ENCODE measurements at places on chromosomes 7 and 10.

- no peak for DNase-seq
These were observed 368.9 kb downstream of the PLXDC2 start for GRCh38 chr10:20185116-20185515.

DNA sequence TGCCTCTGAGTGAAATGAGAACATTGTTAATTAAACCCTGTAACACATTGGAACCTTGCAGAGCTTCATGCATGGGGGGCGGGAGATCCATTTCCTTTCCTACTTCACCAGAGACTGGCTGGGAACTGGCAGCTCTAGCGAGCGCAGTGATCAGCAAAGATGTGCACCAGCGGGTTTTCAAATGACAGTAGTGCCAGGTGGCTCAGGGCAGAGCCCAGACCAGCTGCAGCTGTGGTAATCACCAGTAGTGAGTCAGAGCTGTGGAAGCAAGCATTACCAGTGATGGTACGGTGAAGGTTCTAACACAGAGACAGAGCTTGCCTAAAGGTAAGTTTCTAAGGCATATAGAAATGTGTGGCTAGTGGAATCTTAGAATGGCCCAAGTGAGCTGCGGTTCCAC, 1009.7 kb upstream of the CELF2 start:
- DNase-seq: no peak

GRCh38 chr7:130084037-130084875, 13.9 kb downstream of the KLHDC10 start:
- no peak for DNase-seq

DNA sequence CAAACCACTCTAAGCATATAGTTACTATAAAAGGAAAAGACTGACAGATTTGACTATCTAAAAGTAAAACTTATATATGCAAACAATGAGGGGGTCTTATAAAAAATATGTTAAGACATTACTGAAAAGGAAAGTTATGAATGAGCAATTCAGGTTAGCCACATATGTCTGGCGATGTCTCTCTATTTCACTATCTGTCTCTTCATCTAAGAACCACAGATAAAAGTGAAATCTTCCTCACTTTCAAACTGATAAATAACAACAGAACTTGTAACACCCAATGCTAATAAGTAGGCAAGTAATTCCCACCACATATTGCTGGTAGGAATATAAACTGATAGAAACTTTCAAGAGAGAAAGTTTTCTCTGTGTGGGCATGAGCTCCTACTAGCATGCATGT, 138.2 kb downstream of the CHCHD3 start:
- no peak for DNase-seq

DNA sequence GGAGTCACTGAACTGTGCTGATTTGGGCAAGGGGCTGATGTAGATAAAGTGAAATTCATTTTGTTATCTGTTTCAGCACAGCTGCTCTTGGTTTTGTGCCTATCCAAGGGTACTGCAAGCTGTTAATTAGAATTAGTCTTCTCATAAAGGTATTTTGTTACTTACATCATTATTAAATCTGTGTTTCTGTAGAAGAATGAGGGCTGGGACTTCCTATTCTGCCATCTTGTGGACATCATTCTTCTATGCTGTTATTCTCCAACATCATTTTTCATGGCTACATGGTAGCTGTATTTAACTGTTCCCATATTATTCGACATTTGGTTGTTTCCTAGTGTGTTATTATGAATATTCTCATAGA, 76.2 kb upstream of the CCDC71L start:
- no peak for DNase-seq

DNA sequence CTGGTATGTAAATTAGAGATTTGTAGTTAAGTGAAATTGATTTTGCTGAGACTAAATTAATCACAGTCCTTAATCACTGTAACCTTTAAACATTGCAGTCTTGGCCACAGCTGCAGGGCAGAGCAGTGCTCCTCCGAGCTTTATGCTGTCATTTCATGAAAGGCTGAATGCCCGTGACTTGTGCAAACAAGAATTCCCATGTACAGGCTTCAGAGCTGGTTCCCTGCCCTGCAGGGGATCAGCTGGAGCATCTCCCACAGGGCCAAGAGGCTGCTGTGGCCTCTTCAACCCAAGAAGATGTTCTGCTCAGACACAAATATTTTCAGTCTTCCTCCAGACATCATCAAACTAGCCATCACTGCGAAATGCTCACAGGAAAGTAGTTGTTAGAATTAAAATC, 419.1 kb downstream of the AUTS2 start:
- no peak for DNase-seq

GRCh38 chr7:121777672-121778071, 95.3 kb upstream of the PTPRZ1 start:
- no peak for DNase-seq

GRCh38 chr7:1849351-1850041, 179.4 kb downstream of the ELFN1 start:
- DNase-seq: no peak

DNA sequence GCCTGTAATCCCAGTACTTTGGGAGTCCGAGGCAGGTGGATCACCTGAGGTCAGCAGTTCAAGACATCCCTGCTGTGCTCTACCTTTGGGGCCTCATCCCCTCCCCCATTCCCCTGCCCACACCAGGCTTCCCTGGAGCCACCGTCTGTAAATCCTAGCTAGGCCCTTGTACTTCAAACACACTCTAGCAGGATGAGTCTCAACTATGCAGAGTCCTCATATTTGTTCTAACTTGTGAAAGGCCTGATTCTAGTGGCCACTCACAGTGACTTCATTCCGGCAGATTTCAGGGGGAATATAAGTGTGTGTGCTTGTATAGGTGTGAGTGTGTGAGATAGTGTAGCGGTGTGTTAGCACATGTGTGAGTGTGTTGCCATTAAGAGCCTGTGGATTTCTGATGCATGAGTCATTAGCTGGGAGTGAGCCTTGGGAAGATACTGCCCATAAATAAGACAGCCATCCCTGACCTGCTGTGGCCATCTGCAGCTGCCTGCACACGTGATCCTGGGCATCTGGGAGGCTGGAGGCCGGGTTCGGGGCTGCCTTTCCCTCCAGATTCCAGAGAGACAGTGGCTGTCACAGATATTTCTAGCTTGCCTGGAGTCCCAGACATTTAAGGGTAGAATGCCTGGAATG, 1.7 kb upstream of the NEURL1 start:
- no peak for DNase-seq

- DNase-seq: no peak
These were observed 291.6 kb upstream of the PPP2R2D start for GRCh38 chr10:131609176-131609575.

GRCh38 chr7:151422212-151422611, 12.4 kb upstream of the WDR86 start:
- no peak for DNase-seq

DNA sequence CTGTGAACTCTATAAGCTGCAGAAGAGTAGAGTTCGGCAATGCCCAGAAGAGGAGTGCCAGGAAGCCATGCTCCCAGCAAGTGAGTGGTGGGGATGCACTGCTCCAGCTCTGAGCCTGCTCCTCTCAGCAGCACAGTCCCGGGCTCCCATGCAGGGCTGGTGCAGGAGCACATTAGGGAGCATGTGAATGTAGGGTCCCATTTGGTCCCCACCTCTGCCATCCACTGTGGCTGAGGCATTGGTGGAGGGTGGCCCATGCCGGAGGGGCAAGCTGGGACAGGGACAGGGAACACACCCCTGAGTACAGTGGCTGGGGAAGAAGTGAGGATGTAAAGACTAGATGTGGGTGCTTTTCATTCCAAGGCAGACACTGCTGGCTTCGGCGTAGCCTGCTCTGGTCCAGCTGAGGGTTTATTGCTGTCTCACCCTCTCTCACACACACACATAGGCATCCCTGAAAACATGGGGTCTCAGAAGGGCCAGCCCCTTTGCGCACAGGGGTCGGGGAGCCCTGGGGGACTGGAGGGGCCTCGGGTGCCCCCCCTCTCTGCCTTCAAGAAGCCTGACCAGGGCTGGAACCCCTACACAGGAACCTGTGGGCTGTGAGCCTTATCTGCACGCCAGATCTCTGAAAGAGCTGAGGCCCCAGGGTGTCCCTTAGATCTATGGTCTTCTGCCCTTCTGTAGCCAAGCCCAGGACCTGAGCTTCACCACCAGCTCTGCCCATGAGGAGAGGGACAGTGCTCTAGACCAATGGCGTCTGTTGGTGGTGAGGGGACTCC, 341.0 kb downstream of the TCERG1L start:
- DNase-seq: no peak

DNA sequence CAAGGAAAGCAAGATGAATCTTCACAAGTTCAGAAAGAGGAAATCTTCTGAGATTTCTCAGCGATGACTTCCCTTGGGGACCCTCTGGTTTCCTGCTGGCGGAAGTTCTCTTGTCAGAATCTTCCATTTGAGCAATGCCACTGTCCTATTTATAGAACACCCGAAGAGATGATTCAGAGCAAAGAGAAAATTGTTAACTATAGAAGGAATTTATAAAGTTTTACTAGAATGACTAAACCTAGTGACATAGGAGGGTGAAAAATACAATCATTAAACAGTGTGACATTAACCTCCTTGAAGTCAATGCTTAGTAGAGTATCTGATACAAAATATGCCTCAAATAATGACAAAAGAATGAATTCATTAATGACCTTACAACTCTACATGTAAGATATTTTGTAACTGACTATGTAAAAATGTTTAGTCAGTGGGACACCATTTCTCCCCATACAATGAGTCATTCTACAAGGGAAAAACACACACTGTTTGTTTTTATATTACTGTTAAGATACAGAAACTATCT, 206.5 kb upstream of the CNTNAP2 start:
- DNase-seq: no peak

GRCh38 chr10:126917975-126918908, 13.0 kb downstream of the DOCK1 start:
- DNase-seq: no peak

DNA sequence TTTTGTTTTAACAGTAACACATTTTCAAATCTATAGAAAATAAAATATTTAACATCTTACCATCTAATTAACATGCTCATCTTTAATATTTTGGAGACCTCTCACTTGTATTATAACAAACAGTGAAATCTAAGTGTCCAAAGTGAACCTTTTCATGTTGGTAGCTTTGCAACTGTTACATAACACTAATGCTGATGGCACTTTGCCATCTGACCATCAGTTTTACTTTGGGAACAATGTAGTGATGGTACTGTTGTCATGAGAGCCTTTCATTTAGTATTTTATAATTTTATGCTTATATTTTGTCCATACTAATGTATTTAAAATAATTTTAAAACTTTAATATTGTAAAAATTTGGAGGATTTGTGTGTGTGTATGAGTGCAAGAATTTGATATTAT, 1017.0 kb upstream of the KCND2 start:
- no peak for DNase-seq

DNA sequence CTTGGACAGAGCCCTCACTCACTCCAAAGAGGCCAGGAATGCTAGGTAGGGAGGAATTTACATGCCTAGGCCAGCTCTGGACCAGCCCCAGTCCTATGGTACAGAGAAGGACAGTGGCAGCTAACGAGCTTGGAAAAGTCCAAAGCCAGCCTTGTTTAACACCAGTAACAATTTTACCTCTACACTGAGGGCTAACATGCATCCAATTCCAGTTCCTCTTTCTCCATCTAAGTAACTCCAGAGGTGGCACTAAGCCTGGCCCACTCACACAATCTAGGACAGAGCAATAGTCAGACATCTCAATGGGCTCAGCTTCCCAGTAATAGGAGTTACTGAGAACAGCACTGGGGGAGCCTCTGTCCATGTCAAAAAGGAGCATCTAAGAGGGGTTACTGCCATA, 5.7 kb upstream of the LCOR start:
- no peak for DNase-seq

GRCh38 chr7:128177768-128178550, 63.1 kb upstream of the LEP start:
- no peak for DNase-seq

- no peak for DNase-seq
These were observed 49.6 kb upstream of the FZD8 start for GRCh38 chr10:35691522-35692236.

All from stimulated activated CD8-positive, alpha-beta memory T cell treated with anti-CD3 and anti-CD28 coated beads, Interleukin-7, amount 100 ng/mL, for 24 hours (primary cell).